ENCODE measurements at places on chromosomes 6 and 20. TPM values are rescaled to one million over a fixed set of nuclear protein-coding genes. Genes with fewer than 3 reads are reported as not detected.

GRCh38 chr20:52724541-52724940, 247.6 kb upstream of the TSHZ2 start:
- DNase-seq = no peak

- DNase-seq = no peak
Measured at GRCh38 chr6:138441965-138442364, 37.9 kb downstream of the HEBP2 start.

Gene C6orf15
- total RNA-seq = not detected

Gene SIGLEC1
- 2.5 TPM for total RNA-seq

GRCh38 chr20:25344634-25345033, 46.0 kb downstream of the ABHD12 start:
- DNase-seq = no peak

- DNase-seq = no peak
Measured at GRCh38 chr6:157811476-157812173, 11.4 kb upstream of the SNX9 start.

Gene TMEM200A
- 51.4 TPM for total RNA-seq

DNA sequence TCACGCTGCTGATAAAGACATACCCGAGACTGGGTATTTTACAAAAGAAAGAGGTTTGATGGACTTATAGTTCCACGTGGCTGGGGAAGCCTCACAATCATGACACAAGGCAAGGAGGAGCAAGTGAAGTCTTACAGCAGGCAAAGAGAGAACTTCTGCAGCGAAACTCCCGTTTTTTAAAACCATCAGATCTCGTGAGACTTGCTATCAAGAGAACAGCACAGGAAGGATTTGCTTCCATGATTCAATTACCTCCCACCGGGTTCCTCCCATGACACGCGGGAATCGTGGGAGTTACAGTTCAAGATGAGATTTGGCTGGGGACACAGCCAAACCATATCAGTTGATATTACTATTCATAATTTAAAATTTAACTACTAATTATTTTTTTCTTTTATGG, 157.3 kb upstream of the ATXN1 start:
- DNase-seq = no peak

Gene ADTRP
- total RNA-seq = 79.9 TPM

Gene RFX6
- 1.6 TPM for total RNA-seq

Gene BPIFB1
- total RNA-seq = 0.20 TPM

Gene PPP1R16B
- total RNA-seq = 2.0 TPM

- DNase-seq = no peak
Measured at GRCh38 chr20:58213716-58214115, 14.7 kb downstream of the ANKRD60 start.

DNA sequence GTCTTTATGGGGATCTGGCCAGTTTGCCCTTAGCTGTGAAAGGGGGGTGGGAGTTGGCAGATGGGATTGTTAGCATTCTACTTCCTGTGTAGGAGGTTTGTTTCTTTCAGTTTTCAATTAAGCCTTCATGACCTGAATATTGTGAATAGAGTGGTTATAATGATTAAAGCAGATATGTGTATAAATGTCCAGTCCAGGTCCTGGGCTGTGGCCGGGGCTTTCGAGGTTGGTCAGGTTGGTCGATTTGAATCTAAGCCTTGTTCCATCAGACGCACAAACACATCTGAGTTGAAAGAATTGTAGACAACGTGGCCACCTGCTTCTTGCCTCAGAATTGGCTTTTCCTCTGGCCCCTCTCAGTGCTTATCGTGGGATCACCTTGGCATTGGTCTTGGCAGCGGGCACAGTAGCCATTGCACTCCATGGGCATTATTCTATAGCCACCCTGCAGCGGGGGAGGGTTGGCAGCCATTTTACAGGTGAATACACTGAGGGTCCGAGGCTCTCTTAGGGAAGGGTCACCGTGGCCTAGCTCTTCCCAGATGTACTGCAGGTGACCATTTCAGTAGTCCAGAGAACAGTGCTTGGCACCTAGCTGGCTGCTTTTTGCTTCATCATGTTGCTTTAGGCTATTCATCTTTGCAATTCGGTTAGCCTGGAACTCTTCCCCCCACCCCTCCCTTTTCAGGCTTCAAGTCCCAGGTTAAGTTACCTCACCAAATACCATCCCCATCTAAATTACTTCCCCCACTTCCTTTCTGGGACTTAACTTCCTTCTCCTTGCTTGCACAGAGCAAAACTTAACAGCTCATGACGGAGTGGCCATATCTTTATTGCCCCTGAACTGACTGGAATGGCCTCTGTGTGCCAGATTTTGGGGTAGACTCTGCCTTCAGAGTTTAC, 1.1 kb downstream of the RNF114 start:
- DNase-seq = peak; percentile 67

DNA sequence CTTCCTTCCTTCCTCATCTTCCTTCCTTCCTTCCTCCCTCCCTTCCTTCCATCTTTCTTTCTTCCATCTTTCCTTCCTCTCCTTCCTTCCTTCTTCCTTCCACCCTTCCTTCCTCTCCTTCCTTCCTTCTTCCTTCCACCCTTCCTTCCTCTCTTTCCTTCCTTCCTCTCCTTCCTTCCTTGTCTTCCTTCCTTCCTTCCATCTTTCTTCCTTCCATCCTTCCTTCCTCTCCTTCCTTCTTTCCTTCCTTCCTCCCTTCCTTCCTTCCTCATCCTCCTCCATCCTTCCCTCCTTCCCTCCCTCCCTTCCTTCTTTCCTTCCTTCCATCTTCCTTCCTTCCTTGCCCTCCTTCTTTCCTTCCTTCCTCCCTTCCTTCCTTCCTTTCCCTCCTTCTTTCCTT, 361.4 kb upstream of the TSHZ2 start:
- no peak for DNase-seq

Gene LAMP5
- total RNA-seq = 0.32 TPM

- DNase-seq = no peak
Measured at GRCh38 chr6:79057746-79058145, 20.3 kb downstream of the PHIP start.

Gene SLC17A3
- not detected for total RNA-seq

Gene MCHR2
- not detected for total RNA-seq

DNA sequence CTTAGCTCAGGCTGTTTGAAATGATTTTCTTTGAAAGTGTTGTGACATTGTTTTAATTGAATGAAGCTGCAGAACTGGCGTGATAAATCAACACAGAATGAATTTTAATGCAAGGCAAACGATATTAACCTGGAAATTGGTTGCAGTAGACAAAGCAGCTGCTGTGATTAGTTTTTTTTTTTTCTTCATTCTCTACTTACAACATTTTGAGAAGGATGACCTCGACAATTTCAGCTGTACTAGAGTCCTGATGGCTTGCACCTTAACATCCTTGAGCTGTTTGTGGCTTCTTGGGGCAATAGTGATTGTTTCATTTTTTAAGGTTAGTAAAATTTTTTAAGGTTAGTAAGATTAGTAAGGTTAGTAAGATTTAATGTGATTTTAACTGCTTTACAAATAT, 54.2 kb downstream of the QKI start:
- no peak for DNase-seq

Gene AVP
- total RNA-seq = not detected

- no peak for DNase-seq
Measured at GRCh38 chr6:82988930-82989351, 76.7 kb downstream of the UBE3D start.

- DNase-seq = no peak
Measured at GRCh38 chr6:110626442-110626841, 150.0 kb upstream of the SLC22A16 start.

Gene PLEKHG1
- total RNA-seq = 25.2 TPM

GRCh38 chr6:76772951-76773350, 690.3 kb downstream of the HTR1B start:
- no peak for DNase-seq

GRCh38 chr20:47357296-47358038, 968 bp upstream of the ZMYND8 start:
- DNase-seq = peak; percentile 95

- no peak for DNase-seq
Measured at GRCh38 chr20:23533161-23533560, 35.1 kb downstream of the CST9L start.

Measured in colonic mucosa (tissue), 4 donors.